ENCODE measurements at places on chromosomes 6 and 20. TPM values are rescaled to one million over a fixed set of nuclear protein-coding genes. Genes with fewer than 3 reads are reported as not detected.

DNA sequence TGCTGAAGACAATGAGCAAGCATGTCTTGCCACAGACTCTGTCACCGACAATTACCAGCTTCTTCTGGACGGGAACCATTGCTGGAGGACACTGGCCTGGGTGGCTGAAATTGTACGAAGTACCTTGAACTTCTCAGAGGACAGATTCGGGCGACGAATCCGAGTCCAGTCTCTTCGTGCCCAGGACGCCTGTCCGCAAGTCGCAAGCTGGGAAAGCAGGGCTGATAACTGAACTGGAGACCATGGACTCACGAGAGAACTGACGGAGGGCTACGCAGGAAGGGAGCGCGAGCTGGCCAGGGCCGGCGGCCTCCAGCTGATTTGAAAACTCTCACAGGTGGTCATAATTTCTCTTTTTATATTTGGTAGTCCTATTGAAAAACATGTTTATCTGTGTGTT lies 1229.5 kb upstream of the MAP3K7 start:
- DNase-seq = no peak

DNA sequence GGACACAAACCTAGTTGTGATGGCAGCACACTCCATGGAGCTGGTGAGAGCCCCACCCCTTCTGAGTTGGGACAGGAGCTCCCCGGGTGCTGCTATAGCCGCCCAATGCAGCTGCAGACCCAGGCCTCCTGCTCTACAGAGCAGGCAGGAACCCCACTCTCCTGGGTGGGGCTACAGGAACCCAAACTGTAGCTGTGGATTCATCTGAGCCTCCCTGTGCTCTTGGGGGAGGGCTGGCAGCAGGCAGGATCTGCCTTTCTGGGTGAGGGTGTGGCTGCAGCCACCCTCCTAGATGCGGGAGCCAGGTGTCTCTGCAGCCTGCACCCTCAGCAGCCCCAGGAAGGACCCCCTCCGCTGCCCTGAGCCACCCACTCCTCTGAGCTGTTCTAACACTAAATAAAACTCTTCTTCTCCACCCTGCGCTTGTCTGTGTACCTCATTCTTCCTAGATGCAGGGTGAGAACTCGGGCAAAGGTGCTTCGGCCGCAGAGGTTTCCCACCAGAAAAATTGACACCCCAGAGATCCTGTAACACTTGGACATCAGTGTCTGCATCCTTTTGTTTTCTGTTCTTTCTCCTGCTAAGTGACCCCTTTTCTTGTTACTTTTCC lies 55.2 kb upstream of the KIF13A start:
- DNase-seq = no peak

DNA sequence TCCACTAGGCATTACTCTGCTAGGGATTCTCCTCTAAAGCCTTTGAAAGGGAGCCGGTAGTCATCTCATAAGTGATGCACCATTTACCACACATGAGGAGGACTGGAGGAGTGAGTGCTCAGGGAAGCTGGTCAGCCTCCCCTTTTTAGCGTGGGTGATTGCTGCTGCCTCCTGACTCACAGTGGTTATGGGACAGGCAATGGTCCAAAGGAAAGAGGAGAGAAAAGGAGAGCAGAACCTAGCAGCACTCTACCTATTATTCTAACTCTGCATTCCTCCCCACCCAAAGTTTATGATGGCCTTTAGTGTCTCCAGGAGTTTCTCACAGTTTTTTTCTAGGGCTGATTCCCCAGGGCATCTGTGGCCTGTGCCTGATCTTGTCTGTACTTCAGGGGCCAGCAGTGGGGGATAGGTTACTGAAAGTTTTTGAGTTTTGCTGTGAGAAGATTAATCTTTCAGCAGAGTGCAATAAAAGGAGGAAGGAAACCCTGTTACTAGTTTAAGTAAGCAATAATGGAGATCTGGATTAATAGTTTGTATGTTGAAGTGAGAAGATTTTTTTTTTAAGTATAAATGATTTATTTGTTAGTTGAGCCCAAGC lies 36.4 kb upstream of the GCLC start:
- no peak for DNase-seq

DNA sequence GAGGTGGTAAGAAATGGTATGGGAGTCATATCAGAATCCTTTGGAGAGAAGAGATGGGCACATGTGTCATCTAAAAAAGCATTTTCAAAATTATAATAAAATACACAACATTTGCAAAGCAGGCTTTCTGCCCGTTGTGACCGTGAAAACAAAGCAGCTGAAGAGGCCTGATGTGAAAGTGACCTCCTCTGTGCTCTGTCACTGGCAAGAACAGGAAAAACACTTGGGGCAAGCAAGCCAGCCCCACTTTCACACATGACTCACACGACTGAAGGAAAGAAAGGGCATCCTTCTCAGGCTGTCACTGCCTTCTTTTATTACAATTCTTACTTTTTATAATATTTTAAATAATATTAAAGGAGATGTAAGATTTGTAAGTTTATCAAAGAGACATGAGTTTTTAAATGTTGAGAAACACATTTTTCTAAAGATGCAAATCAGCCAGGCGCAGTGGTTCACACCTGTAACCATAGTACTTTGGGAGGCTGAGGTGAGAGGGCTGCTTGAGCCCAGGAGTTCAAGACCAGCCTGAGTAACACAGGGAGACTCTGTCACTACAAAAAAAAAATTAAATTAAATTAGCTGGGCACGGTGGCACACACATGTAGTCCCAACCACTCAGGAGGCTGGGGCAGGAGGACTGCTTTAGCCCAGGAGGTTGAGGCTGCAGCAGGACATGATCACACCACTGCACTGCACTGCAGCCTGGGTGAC lies 143.7 kb downstream of the BTBD9 start:
- no peak for DNase-seq

DNA sequence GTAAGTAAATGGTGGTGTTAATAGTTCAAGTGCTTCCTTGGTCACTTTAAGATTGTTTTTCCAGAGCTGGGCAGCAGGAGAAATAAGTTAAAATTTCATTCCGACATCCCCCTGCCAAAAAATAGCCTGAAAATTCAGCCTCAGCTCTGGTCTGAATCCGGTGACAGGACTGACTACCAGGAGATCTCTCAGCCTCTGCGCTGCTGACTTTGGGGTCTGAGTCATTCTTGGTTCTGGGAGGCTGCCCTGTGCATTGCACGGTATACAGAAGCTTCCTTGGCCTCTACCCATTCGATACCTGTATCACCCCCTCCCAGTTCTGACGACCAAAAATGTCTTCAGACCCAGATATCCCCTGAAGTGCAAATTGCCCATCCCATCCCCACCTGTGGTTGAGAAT lies 36.3 kb upstream of the TFAP2C start:
- no peak for DNase-seq

- DNase-seq = no peak
Measured at GRCh38 chr6:121382467-121383121, 48.3 kb upstream of the TBC1D32 start.

- no peak for DNase-seq
Measured at GRCh38 chr6:135869857-135870256, 18.4 kb downstream of the PDE7B start.

GRCh38 chr6:168916576-168917211 lies 337.0 kb downstream of the THBS2 start:
- no peak for DNase-seq

DNA sequence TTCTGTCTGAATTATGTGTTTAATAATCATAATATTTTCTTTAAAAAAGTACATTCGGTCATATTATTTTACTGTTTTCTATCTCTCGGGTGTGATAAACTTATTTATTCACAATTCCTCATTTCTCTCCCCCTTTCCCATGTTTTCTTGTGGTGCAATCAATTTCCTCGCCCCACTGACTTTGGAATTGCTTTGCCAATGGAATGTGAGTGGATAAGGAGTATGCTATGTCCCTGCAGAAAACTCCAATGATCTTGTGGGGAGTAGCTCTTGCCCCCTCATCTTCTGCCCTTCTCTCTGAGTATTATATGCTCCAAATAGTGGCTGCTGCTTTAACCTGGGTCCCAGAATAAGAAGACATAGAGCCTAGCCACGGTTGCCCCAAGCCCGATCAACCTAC lies 64.1 kb downstream of the HMGN3 start:
- no peak for DNase-seq

DNA sequence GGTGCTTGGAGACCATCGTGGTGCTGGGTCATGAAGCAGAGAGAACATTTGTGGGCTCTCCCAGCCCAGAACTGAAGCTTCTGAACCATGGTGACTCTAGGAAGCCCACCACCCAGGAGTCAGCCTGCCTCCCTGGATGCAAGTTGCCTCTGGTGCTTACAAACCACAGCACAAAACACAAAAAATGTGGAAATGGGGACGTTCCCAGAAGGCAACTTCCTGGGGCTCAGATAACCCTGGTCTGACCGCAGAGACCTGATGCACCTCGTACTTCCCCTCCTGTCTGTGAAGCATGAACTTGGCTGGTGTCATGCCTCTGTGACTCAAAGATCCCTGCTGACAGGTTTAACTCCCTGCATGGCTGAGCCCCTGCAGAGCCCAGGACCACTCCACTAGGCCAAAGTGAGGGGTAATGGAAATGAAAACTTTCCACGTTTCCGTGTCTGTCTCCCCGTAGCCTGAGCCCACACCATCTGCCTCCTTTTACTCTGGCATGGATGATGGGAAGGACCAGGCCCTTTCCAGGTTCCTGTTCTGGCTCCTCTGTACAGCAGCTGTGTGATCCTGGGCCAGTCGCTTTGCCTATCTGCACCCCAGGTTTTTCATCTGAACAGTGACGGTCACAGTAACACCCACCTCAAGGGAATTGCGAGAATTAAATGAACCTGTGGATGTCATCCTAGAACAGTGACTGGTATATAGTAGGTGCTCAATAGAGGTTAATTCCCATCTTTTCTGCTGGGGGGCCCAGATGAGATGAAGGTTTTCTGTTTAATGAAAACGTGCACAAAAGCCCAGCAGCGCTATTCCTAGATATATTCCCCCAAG lies 57.7 kb downstream of the PPP1R16B start:
- no peak for DNase-seq

GRCh38 chr6:69974193-69974592 lies 107.8 kb downstream of the COL19A1 start:
- no peak for DNase-seq

- no peak for DNase-seq
Measured at GRCh38 chr20:32519381-32519730, 65.8 kb downstream of the NOL4L start.

- DNase-seq = no peak
Measured at GRCh38 chr6:12472601-12473038, 182.5 kb downstream of the EDN1 start.

DNA sequence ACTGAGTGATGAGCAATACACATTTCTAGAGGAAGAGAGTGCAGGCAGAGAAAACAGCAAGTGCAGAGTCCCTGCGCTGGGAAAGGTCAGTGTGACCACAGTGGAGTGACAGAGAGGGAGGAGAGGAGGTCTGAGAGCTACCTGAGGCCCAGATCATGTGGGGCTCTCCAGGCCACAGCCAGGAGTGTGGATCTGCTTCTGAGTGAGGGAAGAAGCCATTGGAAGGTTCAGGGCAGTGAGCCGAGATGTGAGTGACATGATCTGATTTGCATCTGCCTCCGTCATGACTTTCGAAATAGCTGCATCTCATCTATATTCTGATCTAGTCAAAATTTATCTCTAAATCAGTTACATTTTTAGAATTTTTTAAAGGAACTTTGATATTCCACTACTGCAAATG lies 367.1 kb downstream of the PREX1 start:
- DNase-seq = no peak

DNA sequence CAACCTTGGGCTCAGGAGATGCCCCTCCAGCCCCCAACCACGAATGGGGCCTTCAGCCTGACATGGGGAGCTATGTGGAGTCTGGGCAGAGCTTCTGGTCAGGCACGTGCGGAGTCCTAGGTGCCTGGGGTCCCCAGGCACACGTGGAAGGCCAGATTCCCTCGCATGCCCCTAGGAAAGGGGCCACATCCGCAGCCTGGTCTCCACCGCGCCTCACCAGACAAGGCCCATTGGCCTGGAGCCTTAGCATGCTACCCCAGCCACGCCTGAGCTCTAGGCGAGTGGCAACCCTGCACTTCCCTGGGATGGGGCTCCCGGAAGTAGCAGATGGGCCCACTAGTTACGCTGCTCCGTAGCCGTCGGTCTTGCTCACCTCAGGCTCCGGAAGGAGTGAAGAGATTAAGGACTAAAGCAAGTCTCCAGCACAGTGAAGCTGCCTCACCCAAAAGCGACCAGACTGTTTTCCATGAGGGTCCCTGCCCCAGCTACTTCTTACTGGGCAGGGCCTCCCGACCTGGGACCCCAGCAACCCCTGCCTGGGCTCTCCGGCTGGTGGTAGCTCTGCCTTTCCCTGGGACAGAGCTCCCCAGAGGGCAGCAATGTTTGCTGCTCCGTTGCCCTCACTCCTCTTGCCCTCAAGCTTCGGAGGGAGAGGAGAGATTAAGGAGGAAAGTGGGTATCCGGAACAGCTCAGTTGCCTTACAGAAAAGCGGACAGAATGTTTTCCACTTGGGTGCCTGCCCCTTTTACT lies 93.2 kb upstream of the IMPG1 start:
- no peak for DNase-seq

APOBEC2 gene
- not detected for total RNA-seq

HUS1B gene
- total RNA-seq = 0.79 TPM

BPIFB1 gene
- total RNA-seq = not detected

ABHD16B gene
- not detected for total RNA-seq

TLDC2 gene
- total RNA-seq = not detected

All from lung microvascular endothelial cell (primary cell).